ENCODE measurements at places on chromosomes 2 and 18.

GRCh38 chr2:241031436-241032165 is 33.2 kb downstream of the SNED1 start:
- DNase-seq = no peak

DNA sequence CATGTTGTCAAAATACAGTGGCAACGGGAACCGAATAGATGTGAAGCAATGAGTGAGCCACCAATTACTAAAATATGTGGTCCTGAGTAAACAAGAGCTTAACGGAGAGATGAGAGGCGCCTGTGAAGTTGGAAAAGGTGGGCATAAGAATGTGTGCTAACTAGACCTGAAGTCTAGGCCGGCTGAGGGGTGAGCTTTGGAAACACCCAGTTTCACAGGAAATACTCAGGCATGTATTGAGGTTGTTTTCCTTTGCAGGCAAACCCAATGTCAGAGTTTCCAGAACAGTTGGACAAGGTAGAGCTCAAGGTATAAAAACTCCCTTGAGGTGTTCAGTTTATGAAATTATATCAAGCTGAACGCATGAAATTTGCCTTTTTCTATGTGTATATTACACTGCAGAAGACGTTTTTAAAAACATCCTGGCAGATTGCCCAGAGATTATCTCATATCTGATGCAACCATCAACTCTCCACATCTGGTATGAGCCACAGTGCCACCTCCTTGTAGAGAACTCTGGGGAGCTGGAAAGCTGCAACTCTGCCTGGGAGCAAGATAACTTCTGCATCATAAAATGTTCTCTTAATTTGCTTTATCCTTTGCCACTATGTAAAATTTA is 3.9 kb upstream of the WDSUB1 start:
- DNase-seq = peak; percentile 17

- no peak for DNase-seq
Observed at GRCh38 chr18:66995270-66995669, 391.4 kb upstream of the CDH19 start.

DNA sequence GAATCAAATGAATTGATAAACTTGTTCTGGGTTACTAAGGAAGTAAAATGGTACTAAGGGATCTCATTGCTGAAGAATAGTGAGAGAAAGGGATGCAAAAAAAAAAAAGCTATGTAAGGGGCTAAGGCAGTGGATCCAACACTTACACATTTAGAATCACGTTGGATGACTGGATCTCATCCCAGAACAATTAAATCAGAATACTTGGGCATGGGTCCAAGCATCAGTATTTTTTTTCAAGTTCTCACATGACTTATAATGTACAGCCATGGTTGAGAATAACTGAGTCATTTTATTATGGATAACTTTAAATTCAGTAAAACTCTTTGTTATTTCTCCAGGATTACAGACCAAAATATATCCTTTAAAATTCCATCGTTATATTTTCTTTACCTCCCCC is 8.5 kb downstream of the DSC1 start:
- DNase-seq = no peak

- DNase-seq = no peak
Observed at GRCh38 chr2:234454433-234454832, 42.4 kb downstream of the ARL4C start.

DNA sequence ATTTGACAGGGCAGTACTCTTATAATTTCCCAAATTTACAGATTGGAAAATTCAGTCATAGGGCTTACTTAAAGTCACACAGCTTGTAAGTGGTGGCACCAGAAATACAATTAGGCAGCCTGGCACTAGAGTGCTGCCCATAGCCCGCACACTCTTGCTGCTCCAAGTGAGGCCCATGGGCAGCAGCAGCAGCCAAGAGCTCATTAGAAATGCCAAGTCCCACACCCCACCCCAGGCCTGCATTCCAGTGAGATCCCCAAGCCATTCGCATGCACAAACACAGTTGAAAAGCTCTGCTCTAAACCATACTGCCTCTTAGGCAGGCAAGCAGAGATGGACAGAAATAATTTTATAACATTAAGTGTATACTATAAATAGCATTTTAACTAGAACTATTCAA is 379.3 kb upstream of the PKDCC start:
- no peak for DNase-seq

- DNase-seq = no peak
Observed at GRCh38 chr2:149572102-149572953, 15.2 kb downstream of the MMADHC start.

DNA sequence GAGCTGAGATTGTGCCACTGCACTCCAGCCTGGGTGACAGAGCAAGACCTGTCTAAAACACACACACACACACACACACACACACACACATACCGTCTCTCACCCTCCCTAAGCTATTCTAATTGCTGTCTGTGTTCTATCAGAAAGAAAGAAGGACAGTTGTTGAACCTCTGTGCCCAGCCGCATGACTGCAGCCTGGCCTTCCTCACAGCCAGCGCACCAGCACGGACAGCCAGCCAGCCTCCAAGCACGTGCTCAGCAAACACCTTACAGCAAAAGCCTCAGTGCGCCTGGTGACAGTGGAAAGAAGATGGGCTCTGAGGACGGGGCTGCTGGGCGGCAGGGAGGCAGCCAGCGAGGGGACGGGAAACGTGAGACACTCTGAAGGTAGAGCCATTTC is 58.0 kb downstream of the ZNF516 start:
- DNase-seq = no peak

- no peak for DNase-seq
Observed at GRCh38 chr2:96843538-96844268, at the start of gene ANKRD23. ANKRD23 (minus strand) TSS chr2:96844021; CDS start chr2:96843992, 29 bp downstream.

DNA sequence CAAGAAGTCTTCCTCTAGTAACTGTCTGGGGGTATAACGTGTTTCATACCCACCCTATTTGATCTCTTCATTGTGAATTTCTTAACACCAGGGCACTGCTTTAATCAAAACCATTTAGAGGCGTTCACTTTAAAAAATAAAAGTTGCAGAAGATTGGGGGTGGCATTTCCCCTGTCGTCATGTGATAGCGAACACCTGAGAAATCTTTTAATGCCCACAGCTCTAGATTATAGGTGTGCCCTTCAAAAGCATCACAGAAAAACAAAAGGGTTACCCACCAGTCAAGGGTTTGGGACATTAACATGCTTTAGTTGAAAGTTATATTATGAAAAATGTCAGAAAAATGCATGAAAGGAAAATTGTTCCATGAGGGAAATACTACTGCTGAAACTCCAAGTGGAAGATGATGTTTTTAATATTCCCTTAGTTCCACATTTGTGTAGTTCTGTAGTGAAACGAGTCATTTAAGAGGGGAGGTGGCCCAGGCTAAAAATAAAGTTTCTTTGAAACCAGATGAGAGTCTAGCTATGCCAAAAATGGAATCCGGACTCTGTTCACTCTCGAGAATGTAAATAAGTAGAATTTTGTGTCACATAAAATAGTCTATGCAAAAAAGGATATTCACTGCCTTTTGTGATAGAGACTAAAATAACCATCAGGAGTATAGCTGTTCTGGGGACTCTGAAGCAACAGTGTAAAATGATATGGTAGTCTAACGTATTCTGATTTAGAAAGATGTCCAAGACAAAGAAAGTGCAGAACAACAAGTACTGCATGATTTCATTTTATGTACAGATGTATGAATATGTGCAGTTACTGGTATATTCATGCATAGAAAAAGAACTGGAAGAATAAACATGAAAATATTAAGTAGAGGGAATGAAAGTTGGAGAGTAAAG is 95.3 kb downstream of the TMEM247 start:
- DNase-seq = no peak

- DNase-seq = no peak
Observed at GRCh38 chr18:11577271-11578112, 31.9 kb upstream of the SLC35G4 start.

- DNase-seq = no peak
Observed at GRCh38 chr2:71948781-71949536, 198.7 kb downstream of the CYP26B1 start.

GRCh38 chr2:142038826-142039225 is 92.0 kb downstream of the LRP1B start:
- no peak for DNase-seq

- DNase-seq = no peak
Observed at GRCh38 chr2:44442019-44442418, 80.3 kb downstream of the CAMKMT start.

- no peak for DNase-seq
Observed at GRCh38 chr2:213490087-213490486, 205.8 kb downstream of the SPAG16 start.

GRCh38 chr2:131542438-131543384 is 15.0 kb downstream of the CCDC74A start:
- DNase-seq = no peak

DNA sequence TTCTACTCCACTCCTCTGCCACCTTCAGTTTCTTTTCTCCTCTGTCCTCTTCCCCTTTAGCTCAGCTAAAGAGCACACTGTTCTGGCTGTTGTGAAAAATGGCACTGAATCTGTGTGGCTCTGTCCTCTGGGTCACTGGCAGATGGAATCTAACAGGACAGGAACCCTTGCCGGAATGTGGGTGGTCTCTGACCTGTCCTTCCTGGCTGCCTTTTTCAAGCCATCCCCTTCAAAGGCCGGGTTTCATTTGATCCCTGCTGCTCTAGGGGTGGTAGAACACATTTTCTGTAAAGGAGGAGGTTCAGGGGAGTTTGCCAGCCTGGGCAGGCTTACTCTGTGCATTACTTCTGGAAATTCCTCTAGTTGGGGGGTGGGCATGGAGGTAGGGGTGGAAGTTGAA is 29.9 kb downstream of the MTCL1 start:
- no peak for DNase-seq

DNA sequence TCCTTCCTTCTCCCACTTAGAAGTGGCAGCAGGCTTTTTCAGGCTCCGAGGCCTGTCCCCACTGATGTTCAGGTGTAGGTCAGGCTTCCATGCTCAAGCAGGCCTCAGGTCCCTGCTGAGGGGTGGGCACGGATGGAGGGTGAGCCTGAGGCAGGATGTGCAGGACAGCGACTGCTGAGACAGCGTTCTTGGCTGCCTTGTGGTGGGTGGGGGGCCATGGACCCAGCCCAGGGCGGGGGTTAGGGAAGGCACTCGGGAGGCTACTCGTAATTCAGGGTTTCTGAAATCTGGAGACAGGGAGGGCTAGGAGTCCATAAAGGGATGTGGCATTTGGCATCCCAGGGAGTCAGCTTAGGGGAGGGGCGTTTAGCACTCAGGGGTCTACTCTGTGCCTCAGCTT is 30.3 kb downstream of the COLEC11 start:
- no peak for DNase-seq

DNA sequence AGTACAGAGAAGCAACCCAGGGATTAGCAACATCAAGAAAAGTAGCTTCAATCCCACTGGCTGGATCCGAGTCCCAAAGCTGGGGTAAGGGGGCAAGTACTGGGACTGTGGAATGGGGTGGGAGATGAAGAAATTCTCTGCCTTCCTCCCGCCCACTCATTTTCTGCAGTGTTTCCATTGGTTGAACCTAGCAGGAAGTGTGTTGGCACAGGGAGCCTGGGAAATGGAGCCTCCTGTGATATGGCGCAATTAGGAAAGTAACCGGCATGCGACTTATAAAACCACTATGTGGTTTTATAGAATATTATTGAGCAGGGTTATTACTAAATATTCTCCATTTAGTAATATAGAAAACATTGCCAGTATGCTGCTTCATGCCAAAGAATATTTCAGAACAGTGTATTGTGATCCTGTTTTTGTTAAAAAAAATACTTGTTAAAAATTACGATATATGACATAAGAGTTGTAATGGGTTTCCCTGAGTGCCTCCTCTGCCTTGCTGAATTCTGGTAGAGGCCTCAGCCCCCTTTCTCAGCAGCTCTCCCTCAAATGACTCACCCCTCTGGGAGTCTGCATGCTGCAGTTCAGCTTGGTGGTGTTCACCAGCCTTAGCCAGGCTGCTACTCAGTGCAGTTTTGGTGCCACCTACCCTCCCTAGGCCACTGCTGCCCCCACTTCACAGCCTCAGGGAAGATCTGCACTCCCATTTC is 60.5 kb downstream of the HK2 start:
- no peak for DNase-seq

DNA sequence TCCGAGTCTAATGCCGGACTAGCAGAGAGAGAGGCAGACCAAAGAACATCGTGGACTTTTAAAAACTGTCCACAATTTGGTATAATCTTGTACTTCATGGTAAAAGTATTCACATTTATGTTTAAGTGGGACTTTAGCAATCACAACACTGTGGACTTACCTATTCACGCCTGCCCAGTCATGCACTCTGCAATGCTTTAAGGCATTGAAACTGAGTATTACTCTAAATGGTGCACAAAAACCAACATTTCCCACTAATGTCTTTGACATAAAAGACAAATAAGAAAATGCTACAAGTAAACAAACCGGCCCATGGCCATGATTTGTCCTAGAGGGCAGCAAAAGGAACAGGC is 91.3 kb downstream of the ACVR1 start:
- DNase-seq = no peak

DNA sequence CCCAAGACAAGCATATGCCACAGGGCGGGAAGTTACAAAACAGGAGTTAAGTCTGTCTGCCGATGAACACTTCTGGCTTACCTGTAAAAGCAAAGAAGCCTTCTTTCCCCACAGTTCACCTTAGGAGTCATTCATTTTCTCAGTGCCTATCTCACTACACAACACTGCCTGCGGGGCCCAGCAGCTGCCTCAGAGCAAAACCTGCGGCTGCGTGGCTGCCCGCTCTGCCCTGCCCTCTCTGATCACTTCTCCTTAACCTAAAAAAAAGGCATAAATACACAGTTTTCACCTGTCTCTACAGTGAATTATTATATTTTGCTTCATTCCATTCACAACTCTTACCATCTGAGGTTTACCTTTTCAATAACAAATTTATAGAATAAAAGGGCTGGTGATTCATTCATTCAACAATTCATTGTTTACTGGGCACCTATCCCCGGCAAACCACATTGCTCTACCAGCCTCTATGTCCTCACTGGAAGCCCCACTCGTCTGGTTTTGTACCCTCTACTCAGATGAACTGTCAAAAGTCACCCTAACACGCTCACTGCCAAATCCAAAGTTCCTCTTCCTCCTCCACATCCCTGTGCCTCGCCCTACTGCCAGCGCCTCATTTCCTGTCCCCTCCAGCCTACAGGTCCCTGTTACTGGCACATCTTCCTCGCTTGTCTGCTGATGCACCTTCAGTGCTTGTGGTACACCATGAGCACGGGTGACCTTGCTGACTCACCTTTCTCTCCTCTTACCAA is 31.4 kb downstream of the AFG3L2 start:
- no peak for DNase-seq

GRCh38 chr2:211086049-211086448 is 529.6 kb downstream of the CPS1 start:
- DNase-seq = no peak

- DNase-seq = no peak
Observed at GRCh38 chr2:176612736-176613135, 343.5 kb downstream of the MTX2 start.

DNA sequence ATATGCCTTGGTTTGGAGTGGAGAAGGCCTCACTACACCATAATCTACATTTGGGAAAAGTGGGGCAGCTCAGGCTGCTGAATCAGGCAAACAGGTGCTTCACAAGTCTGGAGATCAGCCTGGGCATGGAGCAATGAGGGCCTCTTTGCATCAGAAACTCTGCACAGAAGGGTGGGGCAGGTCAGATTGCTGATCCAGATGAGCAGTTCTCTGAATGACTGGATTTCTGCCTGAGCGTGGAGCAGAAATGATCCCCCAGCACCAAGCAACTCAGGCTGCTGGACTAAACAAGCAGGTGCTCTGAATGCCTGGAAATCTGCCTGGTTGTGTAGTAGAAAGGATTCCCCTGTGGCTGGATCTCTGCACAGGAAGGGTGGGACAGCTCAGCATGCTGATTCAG is 605.3 kb upstream of the ZNF804A start:
- no peak for DNase-seq

All from NCI-H1436 (cell line).